NCI-H2081 treated with DMSO at 0.1 percent for 48 hours (cell line): ENCODE measurements at places on chromosomes 5 and 9.

- no peak for DNase-seq
Observed at GRCh38 chr5:154456540-154456939, 10.7 kb downstream of the SAP30L start.

DNA sequence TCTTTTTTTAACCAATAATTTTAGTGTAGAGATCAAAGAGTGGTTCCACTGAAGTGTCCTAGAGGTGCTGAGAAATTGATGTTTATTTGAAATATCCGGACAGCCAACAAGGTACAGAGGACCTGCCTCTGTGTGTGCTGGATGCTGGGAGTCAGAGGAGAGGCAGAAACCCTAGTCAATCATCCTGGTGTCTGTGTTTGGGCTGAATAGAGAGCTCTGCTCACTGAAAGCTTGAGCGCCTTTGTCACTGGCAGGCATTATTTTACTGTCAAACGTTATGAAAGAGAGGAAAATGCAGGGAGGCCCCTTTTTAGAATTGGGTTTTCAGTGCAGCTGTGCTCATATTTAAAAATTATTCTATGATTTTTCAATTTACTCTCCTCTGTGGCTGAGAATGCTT is 480.3 kb upstream of the TYRP1 start:
- DNase-seq = no peak

DNA sequence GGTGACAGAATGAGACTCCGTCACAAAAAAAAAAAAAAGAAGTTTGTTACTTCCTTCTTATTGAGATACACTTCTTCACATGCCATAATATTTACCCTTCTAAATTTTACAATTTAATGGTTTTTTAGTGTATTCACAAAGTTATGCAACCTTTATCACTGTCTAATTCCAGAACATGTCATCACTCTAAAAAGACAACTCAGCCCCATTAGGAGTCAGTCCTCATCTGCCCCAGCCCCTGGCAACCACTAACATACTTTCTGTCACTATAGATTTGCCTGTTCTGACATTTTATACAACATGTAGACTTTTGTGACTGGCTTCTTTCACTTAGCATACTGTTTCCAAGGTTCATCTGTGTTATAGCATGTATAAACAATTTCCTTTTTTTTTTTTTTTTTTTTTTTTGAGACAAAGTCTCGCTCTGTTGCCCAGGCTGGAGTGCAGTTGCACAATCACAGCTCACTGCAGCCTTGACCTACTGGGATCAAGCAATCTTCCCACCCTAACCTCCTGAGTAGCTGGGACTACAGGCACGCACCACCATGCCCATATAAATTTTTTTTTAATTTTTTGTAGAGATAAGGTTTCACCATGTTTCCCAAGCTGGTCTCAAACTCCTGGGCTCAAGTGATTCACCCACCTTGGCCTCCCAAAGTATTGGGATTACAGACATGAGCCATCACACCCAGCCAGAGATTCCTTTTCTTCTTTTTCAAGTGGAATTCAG is 18.0 kb downstream of the AQP3 start:
- DNase-seq = no peak

- DNase-seq = no peak
Observed at GRCh38 chr9:123679330-123679987, 250.5 kb downstream of the DENND1A start.

DNA sequence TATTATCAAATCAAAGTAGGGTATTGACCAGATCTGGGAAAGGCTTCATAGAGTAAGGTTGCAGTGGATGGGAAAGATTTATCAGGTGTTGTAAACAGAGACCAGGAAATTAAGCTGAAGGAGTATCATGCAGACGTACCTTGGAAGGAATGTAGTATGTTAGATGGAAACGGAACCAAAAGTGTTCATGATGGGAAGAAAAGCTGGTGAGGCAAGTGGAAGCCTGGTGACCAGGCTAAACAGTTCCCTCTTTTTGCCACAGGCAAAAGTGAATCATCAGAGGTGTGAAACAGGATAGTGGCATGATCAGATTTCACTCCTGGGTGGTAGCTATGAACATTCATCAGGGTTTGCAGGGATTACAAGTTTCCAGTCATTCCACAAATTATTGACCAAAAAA is 780.1 kb upstream of the DMAC1 start:
- no peak for DNase-seq

- no peak for DNase-seq
Observed at GRCh38 chr5:167999182-167999581, 292.3 kb upstream of the WWC1 start.

DNA sequence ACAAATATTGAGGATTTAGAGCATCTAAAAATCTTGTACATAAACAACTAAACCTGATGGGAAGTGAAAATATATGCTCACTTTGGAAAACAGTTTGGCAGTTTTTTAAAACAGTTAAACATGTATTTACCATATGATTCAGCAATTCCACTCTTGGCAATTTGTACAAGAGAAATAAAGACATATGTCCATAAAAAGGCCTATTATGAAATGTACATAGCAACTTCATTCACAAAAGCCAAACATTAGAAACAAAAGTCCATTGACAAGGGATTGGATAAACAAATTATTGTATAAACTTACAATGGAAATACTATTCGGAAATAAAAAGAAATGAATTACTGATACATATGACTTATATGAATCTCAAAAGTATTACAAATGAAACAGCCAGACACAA is 196.2 kb upstream of the SLC24A2 start:
- DNase-seq = peak; percentile 65

DNA sequence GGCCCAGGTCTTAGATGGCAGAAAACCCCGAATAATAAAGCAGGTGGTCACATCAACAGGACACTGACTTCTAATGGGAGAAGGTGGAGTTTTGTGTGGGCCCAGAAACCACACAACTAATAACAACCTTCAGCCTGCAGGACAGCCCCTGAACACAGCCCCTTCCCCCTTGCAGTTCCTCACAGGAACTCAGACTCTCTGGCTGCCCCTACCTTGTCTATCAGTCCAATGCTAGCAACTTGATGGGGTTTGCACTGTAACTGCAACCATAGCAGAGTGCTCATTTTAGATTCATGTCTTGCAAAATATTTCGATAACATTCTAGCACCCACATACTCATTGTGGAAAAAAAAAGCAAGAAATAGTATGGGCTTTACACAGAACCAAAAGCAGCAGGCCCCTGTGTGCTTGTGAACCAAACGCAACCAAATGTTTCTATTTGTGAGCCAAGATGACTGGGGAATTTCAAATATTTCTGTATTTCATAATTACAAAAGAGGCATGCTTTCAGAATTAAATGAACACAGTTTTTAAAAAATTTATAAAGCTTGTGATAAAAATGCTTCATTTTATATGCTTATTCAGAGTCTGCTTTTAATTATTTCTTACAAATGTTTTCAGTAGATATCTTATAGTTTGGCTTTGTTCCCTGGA is 62.7 kb upstream of the PDE4D start:
- no peak for DNase-seq

DNA sequence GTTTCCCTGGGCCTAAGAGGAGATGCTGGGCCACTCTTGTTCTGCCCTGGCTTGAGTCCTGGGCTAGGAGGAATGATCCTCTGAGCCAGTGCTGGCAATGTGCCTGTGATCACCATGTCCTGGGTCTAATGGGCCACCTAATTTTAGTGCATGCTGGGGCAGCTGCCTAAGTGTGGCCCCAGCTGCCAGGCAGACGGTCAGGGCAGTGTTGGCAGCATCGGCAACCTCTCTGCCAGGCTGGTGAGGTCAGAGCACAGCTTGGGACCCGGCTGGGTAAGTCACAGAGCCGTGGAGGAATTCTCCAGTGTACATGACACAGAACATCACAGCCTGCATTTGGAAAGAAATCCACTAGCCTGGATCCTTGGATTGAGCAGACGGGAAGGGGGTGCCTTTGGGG is 21.4 kb upstream of the PITX1 start:
- DNase-seq = no peak

- no peak for DNase-seq
Observed at GRCh38 chr9:93183663-93184431, at the start of gene WNK2. TSS of gene WNK2 (plus strand) at chr9:93184139. CDS start at chr9:93184930, 791 bp downstream.

DNA sequence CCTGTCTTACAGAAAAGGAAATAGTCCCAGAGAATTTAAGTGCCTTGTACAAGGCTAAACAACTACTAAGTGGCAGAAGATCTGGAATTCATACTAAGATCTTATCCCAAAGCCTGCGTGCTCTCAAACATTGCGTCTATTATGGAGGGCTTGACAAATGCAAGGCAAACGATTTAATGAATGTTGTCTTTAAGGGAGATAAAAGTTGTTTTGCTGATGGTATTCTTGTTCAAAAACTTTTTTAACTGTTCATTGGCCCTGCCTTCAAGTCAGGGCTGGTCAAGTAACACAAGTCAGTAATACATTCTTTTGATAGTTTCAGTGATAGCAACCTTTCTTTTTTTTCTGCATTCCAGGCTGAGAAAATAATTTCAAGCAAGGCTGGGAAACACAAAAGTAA is 1.7 kb upstream of the SLC38A9 start:
- no peak for DNase-seq

DNA sequence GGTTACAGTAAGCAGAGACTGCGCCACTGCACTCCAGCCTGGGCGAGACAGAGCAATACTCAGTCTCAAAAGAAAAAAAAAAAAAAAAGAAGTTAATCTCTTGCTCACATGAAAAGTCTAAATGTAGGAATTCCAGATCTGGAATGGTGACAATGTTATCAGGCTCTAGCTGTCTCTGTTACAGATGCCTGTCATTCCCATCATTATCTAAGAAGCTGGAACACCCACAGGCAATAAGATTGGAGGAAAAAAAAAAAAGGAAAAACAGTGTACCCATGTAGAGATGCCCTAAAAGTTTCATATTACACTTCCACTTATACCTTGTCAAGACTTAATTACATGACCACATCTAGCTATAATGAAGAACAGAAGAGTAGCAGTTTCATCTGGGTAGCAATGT is 38.2 kb downstream of the PTBP3 start:
- no peak for DNase-seq

GRCh38 chr5:93870649-93871048 is 129.2 kb upstream of the POU5F2 start:
- DNase-seq = no peak

GRCh38 chr5:1280177-1281037 is 14.5 kb downstream of the TERT start:
- DNase-seq = no peak

- no peak for DNase-seq
Observed at GRCh38 chr5:118006219-118006618, 982.1 kb downstream of the DTWD2 start.

GRCh38 chr5:145867806-145868205 is 5.0 kb downstream of the GRXCR2 start:
- no peak for DNase-seq

- no peak for DNase-seq
Observed at GRCh38 chr5:127916885-127917573, 166.5 kb upstream of the SLC12A2 start.

DNA sequence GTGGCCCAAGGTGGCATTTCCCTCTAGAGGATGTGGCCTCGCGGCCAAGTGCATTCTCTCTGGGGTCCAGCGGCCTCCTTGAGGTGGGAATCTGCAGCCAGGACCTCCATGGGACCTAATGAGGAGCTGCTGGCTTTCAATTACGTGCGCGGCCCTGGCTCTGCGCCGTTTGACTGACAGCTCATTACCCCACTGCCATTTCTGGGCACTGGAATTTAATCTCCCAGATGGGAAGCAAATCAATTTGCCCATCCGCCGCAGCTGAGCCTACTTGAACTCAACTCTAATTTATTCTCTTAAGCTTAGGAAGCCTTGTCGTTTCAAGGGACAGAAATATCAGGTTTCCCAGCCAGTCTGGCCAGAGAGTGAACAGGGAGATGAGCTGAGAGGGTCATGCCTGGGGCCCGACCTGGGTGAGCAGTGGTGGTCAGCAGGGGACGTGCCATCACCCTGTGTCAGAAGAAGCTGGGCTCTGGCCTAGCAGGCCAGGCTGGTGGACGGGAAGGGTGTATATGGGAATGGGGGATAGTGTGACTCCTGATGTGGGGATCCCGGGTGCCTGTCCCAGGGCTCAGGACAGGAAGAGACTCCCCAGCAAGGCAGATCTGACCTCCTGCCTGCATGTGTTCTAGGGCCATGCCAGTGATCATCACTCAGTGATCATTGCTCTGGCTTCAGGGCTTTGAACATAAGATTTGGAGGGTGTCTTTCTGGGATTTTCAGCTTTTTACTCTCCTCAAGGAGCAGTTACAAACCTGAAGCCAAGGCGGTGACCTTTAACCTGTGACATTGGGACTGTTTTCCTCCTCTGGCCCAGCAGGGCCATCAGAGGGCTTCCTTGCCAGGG is 69.7 kb downstream of the MACROH2A1 start:
- no peak for DNase-seq

DNA sequence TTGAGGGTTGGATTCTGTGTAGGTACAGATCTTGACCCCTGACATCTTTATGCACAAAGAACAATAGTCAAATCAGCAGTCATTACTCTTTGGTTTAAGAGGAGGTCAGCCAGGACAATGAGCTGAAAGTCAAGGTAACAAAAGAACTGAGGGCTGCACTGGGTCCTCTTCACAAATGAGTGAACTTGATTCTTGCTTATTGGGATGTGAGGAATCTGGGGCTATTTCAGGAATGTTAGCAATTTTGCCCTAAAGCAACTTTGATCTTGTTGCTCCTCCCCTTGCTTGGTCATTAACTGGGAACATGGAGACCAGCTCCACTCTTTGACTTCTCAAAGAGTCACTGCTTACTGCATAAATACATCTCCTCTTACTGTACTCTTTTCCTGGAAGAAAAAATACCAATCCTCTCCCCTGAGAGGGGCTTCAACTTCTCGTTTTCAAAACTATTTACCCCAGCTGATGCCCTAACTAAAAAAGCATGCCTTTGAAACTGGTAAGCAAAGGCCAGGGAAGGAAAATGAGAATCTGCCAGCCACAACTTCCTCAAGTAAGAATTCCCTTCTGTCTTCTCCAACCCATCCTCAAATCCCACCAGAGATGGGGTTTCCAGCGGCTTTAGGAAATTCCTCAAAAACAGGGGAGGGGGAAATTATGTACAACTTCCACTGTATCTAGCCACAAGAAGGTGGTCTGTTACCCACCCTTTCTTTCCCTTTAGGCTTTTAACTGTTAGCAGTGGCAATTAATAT is 368.3 kb downstream of the ENC1 start:
- no peak for DNase-seq

DNA sequence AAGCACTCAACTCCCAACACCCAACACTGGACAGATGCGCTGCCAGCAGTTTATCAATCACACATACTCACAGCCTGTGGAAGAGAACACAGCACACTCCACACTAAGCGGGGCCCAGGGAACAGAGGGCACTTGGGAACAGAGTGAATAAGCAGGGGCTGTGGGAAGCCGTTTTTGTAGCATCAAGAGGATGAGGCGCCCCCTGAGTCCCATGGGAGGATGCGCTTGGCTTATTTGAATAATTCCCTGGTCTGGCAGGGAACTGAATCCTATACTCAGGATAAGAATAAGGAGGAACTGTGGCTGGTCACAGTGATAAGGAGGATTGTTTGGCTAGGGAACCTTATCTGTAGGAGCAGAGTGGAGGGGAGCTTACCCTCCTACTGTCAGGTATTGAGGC is 96.1 kb upstream of the DNAH5 start:
- no peak for DNase-seq
